GM12865 (cell line): ENCODE measurements at places on chromosomes 2 and 18.

DNA sequence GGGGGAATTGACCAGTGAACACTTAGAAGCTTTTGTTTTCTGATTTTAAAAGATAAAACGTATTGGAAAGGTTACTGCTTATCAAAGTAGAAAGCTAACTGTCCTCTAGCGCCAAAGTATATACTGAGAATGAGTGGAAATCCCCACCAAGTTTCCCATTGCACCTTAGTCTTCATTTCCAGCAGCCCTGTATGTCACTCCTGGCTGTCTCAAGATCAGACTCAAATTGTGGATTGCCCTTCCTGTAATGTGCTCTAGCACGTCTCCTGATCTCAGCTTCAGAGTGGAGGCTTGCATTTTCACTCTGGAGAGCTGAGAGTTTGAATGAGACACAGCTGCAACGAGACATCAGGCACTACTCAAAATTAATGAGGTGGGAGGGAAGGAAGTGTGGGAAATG lies 26.6 kb downstream of the MFF start:
- peak; percentile 59 for DNase-seq

- no peak for DNase-seq
Observed at GRCh38 chr2:15367715-15368114, 193.4 kb downstream of the NBAS start.

- no peak for DNase-seq
Observed at GRCh38 chr2:221629468-221629867, 57.4 kb upstream of the EPHA4 start.

GRCh38 chr2:170433448-170433847 lies 255.5 kb downstream of the MYO3B start:
- DNase-seq, result no peak

GRCh38 chr2:5766561-5766960 lies 74.4 kb downstream of the SOX11 start:
- no peak for DNase-seq

DNA sequence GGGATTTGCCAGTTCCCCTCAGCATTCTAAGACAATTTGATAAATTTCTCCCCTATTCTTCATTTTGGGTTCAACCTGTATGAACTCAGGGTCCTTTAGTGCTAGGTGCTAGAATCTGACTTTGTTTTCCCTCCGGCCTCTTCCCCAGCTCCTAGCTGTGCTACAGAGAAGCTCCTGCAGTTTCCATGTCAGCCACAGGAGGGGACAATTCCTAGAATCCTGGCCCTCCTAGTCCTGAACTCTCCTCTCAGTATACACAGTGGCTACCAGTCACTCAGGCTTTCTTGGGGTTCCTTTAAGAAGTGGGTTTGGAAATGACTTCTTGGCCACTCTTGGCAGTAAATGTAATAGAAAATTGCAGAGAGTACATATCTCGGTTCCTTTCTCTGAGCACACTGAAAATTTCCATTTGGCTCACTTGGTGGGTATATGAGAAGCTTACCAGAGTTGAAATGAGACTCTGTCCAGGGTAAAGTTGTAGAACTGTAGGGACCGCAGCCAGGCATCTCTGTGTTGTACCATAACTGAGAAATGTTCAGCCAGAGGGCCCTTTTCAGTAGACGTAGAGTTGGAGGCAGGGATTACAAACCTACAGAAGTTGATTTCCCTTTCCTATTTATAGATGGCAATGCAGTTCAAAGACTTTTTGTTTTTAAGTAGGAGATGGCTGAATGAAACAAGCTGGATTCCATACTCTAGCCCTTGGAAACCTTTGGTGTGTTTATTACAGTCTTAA lies 5.0 kb upstream of the CHST10 start:
- peak; percentile 6 for DNase-seq

DNA sequence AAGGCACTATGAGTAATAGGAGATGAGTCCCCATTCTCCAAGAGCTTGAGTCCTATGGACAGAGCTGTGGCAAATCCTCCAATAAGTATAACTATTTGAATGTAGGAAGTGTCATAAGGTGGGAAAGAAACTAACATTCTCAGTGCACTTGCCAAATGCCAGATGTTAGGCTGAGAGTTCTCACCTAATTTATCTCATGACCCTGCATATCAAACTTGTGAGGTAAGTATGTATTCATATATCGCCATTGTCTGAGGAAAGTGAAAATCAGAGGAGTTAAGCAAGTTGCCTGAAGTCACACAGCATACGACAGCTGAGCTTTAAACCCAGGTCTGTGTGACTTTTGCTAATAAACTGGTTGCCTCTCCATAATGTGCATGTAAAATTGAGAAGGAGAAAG lies 169.5 kb downstream of the TTC32 start:
- DNase-seq, result no peak

- no peak for DNase-seq
Observed at GRCh38 chr2:19574778-19575260, 216.4 kb upstream of the OSR1 start.

DNA sequence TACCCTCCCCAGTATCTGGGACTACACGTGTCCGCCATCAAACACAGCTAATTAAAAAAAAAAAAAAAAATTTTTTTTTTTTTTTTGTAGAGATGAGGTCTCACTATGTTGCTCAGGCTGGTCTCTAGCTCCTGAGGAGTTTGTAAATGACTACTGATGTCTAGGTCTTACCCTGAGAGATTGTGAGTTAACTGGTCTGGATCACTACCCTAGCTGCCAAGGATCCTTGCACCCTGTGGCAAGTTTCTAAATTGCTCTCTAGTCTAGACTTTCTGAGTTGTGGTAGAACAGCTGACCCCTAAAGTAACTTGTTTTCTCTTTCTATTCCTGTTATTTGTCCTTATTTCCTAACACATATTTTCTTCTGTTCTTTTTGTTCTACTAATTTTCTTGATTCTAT lies 44.5 kb downstream of the ABHD3 start:
- DNase-seq, result peak; percentile 45

DNA sequence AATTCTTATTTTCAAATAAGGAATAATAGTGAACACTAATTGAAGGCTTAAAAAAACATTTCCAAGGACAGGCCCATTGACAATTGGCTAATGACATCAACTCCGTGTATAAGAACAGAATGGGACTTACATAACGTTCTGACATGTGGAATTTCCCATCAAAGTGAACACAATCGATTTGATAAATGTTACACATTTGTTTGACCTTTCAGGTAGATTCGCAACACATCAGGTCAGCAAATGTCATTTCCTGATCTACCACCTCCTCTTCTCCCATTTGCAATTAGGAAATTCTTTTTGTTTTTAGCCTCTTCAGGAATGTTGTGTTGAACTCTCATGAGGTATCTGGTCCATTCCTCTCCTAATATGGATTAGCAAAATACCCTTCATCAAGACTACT lies 292.9 kb upstream of the SLC14A2 start:
- DNase-seq, result no peak

DNA sequence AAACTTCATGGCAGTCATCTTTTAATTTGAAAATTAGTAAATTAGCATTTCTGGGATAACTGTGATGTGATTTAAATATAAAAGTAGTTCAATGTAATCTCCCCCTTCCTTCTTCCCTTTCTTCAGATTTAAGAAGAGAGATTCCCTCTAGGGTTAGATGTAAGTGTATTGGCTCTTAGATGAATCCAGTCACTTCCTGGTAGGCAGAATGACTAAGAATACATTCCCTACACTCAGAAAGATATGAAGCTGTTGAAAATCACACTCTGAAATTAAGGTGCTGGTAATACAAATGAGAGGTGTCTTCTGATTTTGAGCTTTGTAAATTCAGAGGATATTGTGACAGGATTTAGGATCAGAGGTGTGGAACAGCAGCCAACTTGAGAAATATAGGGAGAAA lies 71.6 kb downstream of the TDRD15 start:
- DNase-seq, result no peak

- no peak for DNase-seq
Observed at GRCh38 chr2:70817284-70817954, 3.0 kb downstream of the CLEC4F start.
